ENCODE measurements at places on chromosomes 3 and 15.

- no peak for DNase-seq
Measured at GRCh38 chr3:185874119-185874518, 49.3 kb upstream of the IGF2BP2 start.

DNA sequence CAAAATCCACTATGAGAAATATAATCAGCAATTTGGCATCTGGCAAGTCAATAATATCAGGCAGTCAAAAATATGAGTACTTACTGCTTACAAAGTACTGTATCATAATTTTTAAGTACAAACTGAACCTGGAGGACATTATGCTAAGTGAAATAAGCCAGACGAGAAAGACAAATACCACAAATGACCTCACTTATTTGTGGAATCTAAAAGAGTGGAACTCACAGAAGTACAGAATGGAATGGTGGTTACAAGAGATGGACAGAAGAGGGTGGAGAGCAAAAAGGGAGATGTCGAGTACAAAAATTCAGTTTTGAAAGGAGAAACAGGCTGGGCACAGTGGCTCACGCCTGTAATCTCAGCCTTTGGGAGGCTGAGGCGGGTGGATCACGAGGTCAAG is 12.4 kb downstream of the PCYT1A start:
- no peak for DNase-seq

- DNase-seq = no peak
Measured at GRCh38 chr3:171165983-171166382, 139.5 kb upstream of the SLC2A2 start.

GRCh38 chr3:193016437-193016901 is 98.8 kb upstream of the MB21D2 start:
- no peak for DNase-seq

GRCh38 chr3:191329654-191330529 is at the start of gene UTS2B:
UTS2B (minus strand) TSS chr3:191330526; CDS start chr3:191282189, 48,337 bp downstream.
- DNase-seq = no peak

- peak; percentile 43 for DNase-seq
Measured at GRCh38 chr3:52682016-52682415, 3.7 kb downstream of the PBRM1 start.

DNA sequence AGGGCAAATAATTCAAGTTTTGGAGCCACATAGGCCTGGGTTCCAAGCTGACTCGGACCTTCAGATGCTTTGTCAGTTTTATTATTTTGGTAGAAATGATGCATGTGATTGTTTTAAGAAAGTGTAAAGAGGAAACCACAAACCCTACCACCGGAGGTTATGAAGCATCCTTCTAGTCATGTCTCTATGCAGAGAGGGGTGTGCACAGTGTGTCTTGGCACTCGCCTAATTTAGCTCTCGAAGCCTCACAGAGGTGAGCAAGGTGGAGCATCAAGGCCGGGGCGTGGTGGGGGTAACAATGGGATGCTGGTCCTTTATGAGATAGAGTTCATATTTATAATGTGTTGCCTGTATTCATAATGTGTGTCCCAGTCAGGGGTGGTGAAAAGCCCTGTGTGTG is 63.7 kb upstream of the SMAD6 start:
- no peak for DNase-seq
